ENCODE measurements at places on chromosomes 12 and 14.
A peak's percentile ranks its signal among the peaks of the same experiment; 100 is the strongest.

- peak; percentile 67 for DNase-seq
Measured at GRCh38 chr12:120356567-120357030, 12.4 kb downstream of the MSI1 start.

DNA sequence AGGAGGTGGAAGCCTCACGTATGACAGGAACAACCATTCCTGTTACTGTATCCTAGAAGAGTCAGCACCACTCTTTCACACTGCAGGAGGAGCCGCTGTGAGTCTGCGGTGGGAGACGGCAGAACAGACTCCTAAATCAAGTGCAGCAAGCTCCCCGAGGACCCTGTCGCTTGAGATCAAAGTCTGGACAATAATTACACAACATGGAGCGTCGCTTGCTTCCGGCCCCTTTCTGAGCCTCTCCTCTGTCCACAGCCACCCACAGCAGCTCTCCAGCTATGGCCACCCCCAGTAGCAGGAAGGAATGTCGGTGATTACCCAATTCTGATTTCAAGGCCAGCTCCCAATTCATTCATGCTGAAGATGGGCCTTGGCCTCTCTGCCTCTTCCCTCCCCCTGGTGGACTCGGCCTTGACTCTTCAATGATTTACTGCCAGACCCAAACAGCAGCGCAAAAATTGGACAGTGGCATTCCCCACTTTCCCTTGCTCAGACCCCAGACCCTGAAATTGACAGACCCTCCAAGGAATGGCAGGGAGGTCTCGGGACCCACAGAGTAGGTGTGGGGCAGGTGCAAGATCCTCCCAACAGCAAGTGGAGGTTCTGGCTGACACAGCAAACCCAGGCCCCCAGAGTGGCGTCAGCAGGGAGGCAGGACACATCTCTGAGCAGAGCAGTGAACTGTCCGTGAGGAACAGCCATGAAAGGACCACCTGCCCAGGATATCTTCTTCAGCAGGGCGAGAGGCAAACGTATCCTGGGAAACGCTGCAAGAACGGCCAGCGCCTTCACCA lies 272.7 kb upstream of the DIO3 start:
- no peak for DNase-seq

GRCh38 chr12:789852-790563 lies 37.6 kb downstream of the WNK1 start:
- no peak for DNase-seq

- no peak for DNase-seq
Measured at GRCh38 chr12:15181017-15181683, 40.1 kb downstream of the RERG start.

GRCh38 chr12:16369156-16369555 lies 21.7 kb downstream of the MGST1 start:
- no peak for DNase-seq

- DNase-seq = no peak
Measured at GRCh38 chr12:72271451-72272090, 599 bp upstream of the TRHDE start.

DNA sequence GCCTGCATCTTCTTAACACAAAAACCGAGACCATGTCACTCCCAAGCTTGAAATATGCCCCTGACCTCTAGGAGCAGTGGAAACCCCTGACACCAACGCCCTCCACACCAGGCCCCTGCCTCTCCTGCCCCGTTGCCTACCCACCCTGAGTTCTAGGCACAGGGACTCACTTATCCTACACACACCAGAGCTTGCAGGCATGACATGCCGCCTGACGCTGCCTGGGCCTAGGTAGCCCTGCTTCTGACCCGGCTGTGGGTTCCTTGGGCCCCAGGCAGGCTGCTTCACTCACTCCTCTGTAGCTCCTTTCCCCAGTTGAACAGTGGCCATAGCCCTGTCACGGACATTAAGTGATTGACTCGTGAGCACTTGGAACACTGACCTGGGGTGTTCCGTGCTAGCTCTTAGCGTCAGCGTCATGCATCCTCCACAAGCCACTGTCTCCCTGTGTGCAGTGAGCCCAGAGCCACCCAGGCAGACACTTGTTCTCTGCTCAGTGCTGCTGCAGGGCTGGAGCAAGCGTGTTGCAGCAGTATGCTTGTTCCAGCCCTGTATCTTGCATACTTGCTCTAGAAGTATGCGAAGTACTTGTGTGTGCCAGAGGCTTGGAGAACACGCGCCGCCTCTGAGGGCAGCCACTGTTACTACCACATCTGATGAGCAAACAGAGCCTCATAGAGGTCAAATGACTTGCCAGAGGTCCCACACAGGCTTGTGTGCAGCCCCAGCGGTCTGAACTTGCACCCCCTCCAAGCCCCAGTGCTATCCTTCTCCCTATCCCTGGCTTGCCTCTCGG lies 15.6 kb downstream of the OTUB2 start:
- no peak for DNase-seq

DNA sequence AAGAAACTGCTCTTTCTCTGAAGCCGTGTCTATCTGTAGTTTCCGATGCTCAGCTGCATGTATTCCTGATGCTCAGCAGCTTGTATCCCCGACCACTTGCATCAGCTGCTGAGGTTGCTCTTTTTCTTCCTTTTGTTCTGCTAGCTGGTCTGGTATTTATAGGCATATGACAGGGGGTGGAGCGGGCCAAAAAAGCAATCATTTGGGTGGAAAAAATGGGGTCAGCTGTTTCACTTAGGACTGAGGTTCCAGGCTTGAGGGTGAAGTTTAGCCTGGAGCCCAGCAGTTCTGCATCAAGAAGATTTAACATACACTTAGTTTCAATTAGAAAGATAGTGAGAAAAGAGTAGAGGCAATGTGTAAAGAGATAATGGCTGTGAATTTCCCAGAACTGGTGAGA lies 23.6 kb upstream of the AMN1 start:
- no peak for DNase-seq

DNA sequence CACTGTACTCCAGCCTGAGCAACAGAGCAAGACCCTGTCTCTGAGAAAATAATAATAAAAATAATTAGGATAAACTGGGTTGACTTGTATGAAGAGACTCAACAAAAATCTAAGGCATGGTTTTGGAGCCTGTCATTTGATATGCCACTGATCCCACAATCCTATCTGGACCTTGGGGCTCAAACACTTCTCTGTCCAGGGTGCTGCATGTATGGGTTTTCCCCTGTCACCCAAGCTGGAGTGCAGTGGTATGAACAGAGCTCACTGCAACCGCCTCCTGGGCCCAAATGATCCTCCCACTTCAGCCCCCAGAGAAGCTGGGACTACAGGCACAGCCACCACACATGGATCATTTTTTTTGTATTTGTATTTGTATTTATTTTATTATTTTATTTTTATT lies 5.3 kb upstream of the VSIG10 start:
- no peak for DNase-seq

DNA sequence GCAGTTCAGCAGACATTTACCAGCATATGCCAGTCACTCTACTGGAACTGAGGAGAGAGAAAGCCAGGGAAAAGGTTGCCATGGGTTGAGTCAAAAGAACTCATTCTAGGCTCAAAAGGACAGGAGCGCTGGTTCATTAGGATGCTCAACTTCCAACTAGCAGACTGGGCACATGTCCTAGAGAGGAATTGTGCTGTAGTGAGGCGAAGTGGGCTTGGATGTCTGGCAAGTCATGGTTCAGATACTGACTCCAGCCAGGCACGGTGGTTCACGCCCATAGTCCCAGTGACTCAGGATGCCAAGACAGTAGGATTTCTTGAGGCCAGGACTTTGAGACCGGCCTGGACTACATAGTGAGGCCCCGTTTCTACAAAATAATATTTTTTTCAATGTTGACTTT lies 281.5 kb downstream of the CACNA1C start:
- no peak for DNase-seq

- no peak for DNase-seq
Measured at GRCh38 chr12:12508612-12509011, 54.1 kb downstream of the DUSP16 start.

GRCh38 chr12:113949321-113950305 lies 16.5 kb downstream of the RBM19 start:
- no peak for DNase-seq

- no peak for DNase-seq
Measured at GRCh38 chr12:58105225-58106119, 164.1 kb downstream of the ATP23 start.

GRCh38 chr12:72285861-72286260 lies 13.7 kb downstream of the TRHDE start:
- DNase-seq = no peak

GRCh38 chr12:67758521-67758920 lies 110.0 kb downstream of the DYRK2 start:
- DNase-seq = no peak

GRCh38 chr12:6084261-6084968 lies 40.1 kb downstream of the VWF start:
- DNase-seq = no peak

- no peak for DNase-seq
Measured at GRCh38 chr14:74048281-74048680, 29.1 kb downstream of the BBOF1 start.

DNA sequence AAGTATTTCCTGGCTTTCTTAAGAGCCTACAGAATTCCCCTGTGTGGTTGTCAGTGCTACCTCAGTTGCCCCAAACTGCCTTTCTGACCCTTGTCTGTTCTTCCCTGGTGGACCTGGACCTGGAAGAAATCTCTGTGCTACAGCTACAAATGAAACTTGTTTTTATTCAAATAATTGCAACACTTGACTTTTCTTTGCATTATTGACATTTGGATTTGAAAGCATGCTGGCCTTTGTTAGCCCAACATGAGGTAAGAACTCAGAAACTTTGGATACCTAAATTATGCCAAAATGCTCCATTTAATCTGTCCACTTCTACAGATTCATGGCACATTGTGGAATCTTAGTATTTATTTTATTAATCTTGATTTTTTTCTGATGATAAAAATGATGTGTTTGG lies 142.9 kb downstream of the SAMD4A start:
- DNase-seq = no peak

GRCh38 chr14:40525314-40525713 lies 1081.4 kb upstream of the LRFN5 start:
- DNase-seq = no peak

GRCh38 chr12:20368651-20369304 lies 441 bp downstream of the PDE3A start:
- DNase-seq = no peak

DNA sequence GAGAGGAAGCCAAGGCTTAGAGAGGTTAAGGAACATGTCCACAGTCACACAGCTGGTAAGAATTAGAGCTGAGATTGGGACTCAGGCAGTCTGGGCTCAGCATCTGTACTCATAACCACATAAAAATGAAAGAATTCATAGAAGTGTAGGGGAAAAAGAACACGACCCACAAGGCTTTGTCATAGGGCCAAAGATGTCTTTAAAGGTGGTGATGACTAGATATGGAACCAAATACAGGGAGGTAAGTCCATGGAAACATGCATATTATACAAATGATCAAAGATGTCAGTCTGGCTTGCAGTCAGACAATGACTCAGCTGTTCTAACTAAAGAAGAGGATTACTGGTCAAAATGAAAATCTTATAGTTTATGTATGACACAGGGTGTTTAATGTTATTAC lies 7.2 kb upstream of the SSPN start:
- no peak for DNase-seq

DNA sequence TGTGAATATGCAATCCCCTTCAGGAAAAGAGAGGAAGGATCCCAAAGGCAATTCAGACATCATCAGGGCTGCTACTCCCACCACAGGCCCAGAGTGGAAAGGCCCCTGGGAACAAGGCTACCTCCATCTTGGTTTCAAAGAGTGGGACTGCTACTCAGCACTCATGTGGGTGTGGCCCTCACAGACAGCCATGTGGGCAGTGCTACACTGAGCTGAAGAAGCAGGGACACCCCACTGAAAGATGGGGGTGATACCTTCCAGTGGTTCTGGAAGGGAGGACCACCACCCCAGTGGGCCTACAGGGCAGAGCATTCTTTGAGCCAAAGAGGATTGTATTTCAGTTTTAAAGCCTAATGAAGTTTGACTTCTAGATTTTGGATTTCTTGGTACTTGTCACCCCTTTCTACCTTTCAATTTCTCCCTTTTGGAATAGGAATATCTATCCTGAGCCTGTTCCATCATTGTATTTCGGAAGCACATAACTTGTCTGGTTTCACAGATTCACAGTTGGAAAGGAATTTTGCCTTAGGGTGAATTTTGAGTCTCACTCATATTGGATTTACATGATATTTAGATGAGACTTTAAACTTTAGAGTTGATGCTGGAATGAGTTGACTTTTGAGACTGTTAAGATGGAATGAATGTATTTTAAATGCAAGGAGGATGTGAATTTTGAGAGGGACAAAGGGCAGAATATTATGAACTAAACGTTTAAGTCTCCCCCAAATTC lies 16.5 kb upstream of the LTA4H start:
- DNase-seq = no peak

DNA sequence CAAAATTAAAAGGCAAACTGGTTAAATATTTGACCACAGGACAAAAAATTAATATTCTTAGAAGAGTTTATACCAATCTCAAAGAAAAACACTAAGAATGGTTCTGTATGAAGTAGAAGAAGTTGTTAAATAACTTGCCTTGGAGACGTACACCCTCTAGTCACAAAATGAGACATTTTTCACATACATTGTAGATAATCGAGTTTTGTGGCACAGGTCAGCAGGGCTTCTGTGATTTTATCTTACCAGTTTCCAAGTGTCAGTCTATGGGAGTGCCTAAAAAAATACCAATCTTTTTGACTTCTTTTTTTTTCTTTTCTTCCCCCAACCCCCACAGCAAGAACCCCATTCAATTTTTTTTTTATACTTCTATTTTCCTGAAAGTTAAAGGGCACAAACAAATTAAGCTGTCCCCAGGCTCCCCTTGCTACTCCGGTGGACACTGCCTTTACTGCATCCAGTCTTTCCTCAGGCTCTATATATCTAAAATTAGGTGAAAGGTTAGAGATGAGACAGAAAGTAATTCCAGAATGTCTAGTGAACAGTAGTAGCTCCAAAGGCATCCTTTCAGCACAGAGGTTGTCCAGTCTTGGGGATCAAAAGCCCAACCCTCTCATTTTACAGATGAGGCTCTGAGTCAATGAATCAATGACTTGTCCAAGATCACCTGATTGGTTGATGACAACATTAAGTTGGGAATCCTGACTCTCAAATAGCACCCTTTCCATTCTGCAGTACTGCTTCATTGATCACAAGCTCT lies 6.2 kb downstream of the LIMA1 start:
- DNase-seq = no peak

DNA sequence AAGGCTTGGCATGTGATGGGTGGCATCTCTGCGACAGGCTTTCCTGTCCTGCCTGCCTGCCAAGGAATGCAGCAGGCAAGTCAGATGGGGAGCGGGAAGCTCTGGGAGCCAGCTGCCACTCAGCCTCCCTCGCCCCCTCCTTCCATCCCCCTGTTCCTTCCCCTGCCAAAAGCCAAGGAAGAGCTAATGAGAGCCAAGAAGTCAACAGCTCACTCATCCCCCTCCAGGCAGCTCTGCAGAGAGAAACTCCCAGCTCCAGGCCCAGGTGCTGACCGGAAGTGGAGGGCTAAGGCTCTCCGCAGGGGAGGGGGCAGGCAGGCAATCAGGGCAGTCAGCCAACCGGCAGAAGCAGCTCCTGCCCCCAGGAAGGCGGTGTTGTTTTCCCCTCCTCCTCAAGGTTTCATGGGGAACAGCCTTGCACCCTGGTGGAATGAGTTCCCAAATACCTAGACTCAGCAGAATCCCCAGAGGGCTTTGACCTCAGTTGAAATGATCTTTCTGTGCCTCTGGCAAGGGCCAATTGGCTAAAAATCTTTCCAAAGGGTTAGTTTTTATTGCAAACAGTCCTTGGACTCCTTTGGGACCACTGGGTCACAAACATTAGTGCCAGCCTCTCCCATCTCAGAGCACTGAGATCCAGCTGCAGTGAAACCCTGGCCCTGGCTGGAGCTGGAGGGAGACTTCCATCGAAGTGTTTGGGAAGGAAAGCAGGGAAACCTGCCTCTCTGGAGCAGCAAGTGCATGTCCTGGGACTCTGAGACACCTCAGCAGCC lies 349.1 kb downstream of the DPF3 start:
- no peak for DNase-seq

Data from stimulated activated CD4-positive, alpha-beta T cell treated with anti-CD3 and anti-CD28 coated beads, TNF-alpha, amount 100 ng/mL, for 48 hours (primary cell).